ENCODE measurements at places on chromosomes 12 and 14.

DNA sequence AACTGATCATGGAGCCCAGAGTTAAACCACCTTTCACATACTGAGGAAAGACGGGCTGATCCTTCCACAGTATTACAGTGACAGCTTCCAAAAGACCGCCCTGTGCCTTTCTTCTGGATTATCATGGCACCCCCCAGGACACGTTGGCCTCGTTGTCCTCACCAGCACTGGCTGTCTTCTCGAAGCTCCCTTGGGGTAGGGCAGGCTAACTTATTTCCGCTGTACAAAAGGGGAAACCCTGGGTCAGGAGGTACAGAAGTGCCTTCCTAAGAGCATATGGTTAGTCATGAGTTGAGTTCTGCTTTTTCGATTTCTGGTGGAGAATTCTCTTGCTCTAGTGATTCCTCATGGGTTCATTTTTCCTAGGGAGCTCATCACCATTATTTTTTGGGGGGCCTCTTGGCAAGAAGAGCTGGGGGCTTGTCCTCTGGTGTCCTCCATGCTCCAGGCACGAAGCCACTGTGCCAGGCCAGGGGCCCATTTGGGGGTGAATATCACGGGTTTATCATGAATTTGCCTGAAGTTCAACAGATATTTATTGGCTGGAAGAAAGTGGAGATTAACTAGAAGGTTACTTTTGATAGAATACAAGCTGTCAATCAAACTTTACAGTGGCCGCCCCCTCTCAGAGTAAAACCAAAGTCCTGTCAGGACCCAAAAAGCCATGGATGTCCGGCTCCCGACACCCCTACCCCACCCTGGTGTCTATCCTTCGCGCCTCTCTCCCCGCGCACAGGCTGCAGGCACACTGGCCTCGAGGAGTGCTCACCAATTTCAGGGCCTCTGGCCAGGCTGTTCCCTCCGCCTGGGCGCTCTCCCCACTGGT is 8.8 kb upstream of the TRAF3 start:
- DNase-seq: no peak

GRCh38 chr12:5689773-5690172 is 255.3 kb downstream of the ANO2 start:
- DNase-seq: no peak

DNA sequence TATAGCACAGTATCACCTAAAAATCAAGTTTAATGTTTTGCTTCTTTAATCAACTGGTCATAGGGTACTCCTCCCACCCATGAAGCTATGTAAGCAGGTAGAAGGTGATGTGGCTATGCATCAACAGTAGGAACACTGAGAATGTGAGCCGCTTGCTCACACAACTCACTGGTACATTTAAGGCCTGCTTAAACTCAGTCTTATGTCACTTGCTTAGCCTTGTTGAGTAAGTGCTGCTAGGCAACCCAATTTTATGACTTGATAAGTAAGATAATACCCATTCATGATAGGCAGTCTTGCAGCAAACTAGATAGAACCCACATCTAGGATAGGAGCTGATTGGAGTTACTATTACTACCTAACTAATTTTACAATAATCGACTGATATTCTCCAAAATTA is 70.0 kb upstream of the BMP4 start:
- no peak for DNase-seq

- DNase-seq: no peak
These were observed 43.6 kb downstream of the FGD6 start for GRCh38 chr12:95173392-95174251.

- no peak for DNase-seq
These were observed 11.6 kb downstream of the IFT81 start for GRCh38 chr12:110135806-110136205.

- no peak for DNase-seq
These were observed 50.1 kb downstream of the ZC3H14 start for GRCh38 chr14:88612981-88613380.

- DNase-seq: peak; percentile 7
These were observed 9.2 kb upstream of the ALDH2 start for GRCh38 chr12:111757361-111758119.

GRCh38 chr12:98275131-98275475 is 240.3 kb upstream of the TMPO start:
- no peak for DNase-seq

DNA sequence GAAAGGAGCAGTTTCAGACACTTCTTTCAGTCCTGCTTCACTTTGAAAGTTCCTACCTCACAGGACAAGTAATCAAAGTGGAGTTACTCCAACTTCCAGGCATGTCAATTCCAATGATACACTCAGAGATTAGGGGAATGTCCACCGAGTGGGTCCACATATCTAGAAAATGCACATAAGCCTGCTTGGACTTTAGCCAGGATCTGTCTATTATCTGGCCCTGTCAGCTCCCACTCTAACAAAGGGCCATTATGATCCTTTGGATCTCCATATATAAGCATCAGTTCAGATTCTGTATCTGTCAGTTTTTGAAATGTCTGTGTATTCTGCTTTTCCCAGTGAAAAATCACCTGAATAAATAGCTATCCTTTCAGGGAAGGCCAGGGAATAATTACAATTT is 112.9 kb upstream of the ATXN7L3B start:
- no peak for DNase-seq

DNA sequence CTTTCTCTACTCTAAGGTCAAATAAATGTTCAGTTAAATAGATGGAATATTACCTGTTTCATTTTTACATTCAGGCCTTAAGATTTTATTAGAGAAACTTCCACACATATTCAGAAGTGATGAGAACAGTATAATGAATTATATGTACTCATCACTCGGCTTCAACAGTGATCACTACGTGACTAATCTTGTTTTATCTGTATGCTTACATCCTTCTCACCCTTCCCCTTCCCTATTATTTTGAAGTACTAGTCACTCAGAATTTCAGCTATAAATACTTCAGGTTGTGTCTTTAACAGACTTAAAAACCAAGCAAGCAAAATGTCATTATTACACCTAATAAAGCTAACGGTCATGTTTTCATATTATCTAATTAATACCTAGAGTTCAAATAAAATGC is 34.9 kb downstream of the ETV6 start:
- DNase-seq: no peak

DNA sequence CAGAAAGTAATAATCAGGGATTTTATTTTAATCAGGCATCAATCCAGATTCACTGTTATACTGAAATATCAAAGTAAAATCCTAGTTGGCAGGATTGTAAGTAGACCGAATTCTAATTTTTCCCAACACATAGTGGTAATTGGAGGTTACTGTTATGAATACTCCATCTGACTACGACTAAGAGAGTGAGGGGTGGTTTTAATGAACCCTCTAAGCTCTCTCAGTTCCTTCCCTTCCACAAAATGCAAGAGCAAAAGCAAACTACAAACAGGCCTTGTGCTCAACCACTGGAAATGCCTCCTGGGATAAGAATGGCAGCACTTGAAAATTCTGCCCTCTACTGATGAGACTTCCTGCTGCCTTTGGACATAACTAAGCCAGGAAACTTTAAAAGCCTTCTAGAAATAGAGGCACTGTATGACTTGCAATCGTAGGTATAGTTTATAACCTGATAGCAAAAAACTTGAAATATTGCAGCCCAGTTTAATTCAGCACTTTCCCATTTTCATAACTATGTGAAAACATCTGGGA is 184.8 kb downstream of the SLC16A7 start:
- DNase-seq: peak; percentile 2

GRCh38 chr14:59200195-59200594 is 11.7 kb downstream of the DAAM1 start:
- no peak for DNase-seq

DNA sequence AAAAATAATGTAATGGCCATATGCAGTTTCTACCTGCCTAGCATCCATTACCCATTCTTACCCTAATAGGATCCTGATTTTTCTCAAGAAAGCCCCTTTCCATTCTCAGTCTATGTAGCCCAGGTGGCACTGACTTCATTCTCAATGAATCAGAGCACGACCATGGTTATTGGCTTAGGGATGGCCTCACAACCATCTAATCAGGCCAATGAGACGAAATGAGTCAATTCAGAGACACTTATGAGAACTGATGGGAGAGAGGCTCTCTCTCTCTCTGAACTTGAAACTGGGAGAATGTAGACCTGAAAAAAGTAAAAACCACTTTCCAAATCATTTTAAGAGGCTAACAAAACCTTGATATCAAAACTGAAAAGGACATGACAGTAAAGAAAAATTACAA is 45.3 kb upstream of the OXA1L start:
- DNase-seq: no peak

GRCh38 chr12:88420457-88420856 is 159.8 kb downstream of the KITLG start:
- no peak for DNase-seq

DNA sequence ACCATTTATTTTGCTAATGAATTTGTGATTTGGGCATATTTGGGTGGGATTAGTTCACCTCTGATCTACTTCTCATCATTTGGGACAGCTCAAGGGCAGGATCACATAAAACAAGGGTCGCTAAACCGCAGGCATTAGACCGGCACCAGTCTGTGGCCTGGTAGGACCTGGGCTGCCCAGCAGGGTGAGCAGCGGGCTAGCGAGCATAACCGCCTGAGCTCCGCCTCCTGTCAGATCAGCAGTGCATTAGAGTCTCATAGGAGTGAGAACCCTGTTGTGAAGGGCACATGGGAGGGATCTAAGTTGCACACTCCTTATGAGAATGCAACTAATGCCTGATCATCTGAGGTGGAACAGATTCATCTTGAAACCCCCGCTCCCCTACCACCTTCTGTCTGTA is 785.3 kb downstream of the TRHDE start:
- DNase-seq: no peak

DNA sequence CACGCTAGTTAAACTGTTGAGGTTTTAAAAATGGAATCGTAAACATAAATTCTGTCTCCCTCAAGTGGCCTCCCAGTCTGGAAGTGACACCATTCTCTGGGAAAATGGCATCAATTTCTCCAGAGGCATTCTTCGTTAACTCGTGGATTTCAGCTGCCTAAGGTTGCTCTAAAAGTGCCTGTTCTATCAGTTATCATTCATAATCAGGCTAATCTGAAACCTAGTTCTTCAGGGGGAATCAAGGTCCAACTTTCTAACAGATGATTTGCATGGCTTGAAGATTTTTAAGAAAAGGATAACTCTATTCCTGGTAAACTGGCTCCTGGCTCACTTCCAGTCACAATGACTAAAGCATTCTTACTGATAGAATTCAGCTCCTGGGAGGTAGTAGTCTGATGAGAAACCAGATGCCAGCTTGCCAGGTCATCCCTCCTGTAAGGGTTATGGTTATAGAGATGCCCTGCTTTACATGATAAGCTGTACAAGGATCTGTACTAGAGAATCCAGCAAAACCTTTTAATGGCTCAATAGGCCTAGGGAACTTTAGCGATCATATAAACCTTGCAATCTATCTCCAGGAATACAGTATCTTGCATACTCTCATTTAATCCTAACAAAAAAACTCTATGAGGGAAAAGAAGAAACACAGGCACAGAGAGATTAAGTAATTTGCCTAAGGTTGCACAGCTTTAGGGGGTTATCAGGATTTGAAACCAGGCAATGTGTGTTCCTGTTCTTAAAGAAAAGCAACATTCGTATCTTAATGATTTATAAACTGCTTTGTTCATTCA is 1.5 kb downstream of the L3HYPDH start:
- DNase-seq: no peak

DNA sequence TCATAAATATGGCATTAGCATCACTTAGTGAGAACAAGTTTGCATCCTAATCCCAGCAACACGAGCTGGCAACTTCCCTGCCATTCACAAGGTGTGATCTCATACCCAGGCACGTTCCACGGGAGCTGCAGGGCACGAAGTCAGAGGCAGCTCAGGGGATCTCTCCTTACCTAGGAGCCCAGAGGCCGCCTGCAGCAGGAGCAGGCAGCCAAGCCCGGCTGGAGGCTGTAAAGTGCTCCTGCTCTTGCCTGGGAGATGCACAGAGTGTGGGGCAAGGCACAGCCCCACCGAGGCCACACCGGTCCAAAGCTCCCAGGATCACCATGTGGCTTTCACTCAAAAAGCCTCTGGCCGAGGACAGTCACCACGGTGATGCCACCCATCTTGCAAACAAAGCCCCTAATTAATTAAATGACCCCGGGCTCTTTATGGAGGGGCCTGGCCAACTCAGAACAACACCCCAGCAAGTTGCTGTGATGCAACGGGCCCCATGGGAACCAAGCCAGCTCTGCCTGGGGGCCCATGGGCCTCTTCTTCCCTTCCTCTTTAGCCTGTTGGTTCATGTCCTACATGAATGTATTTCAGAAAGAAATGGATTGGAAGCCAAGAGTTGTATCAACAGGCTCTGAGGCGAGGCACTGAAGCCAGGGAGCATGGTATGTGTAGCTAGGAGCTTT is 26.5 kb downstream of the NUAK1 start:
- DNase-seq: no peak

GRCh38 chr14:28121512-28122297 is 644.9 kb upstream of the FOXG1 start:
- DNase-seq: no peak

GRCh38 chr12:6832125-6832524 is 3.9 kb downstream of the P3H3 start:
- DNase-seq: no peak

GRCh38 chr14:73746520-73747378 is 32.6 kb upstream of the PNMA1 start:
- no peak for DNase-seq

DNA sequence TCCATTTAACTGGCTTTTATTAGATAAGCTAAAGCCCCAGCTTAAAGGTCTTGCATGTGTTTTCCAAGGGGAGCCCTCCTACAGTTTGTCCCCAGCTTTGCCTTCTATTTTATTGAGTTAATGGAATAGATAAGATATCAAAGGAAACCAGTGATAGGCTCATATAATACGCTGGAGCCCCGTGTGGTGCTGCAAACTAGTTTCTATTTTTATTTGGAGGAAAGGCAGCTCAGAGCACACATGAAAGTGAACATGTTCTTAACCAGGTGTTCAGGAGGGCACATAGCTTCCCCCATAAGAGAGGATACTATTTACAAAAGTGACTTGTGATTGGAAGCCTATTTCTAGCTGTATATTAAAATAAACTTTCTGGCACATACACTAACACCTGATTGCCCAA is 251.7 kb downstream of the PDZRN4 start:
- no peak for DNase-seq

DNA sequence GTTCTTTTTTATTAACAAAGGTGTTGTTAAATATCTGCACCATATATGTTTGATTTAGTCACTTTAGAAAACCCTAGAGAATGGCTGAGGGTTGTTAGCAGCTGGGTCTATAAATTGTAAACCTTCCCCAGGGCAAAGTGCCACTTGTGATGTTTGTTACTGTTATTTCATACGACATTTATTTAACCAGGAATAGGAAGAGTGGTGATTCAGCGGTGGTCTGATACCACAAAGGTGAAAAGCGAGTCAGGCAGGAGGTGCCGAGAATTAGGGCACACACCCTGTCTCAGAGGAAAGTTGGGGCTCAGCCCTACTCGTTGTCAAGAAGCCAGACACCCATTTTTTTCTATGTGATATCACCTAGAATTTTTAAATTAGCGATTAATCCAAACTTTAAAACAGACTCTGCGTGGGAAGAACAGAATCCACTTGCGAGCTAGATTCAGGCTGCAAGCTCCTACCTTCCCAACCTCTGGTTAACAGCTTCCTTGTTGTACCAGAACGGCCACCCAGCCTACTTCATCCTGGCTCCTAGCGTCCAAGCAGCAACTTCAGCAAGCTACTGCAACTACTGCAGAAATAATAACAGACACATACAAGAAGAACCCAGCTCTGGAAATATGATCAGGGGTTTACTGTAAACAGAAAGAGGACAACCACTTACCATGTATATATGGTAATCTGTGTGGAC is 126.7 kb downstream of the TMEM132D start:
- DNase-seq: no peak

GRCh38 chr12:24754690-24755638 is 193.9 kb downstream of the BCAT1 start:
- DNase-seq: no peak
